Liver (tissue), 10 donors: ENCODE measurements at places on chromosomes 3 and 15.

- no peak for DNase-seq
Measured at GRCh38 chr15:73965094-73965757, 26.9 kb downstream of the STOML1 start.

- peak; percentile 57 for DNase-seq
Measured at GRCh38 chr3:132535575-132536441, 61.3 kb upstream of the ACKR4 start.

DNA sequence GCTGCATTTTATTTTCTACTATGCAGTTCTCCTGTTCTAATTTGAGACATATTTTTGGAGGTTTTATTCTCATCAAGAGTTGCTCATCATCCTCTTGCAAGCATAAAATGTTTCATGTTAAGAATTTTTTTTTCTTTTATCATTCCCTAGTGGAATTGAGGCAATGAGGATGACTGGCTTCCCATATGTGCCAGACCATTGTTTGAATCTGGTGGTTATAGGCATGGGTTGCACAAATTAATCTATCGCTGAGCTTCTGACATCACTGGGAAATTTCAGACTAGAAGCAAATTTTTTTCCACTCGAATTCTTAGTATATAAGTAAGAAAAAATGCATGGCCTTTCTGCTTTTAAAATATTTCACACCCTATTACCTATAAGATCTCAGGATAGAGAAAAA lies 279.1 kb upstream of the PLSCR5 start:
- DNase-seq: no peak

- DNase-seq: no peak
Measured at GRCh38 chr3:94626573-94626972, 563.7 kb downstream of the NSUN3 start.

GRCh38 chr3:111619833-111620232 lies 24.7 kb upstream of the ZBED2 start:
- DNase-seq: no peak
